ENCODE measurements at places on chromosomes 5 and 9.

DNA sequence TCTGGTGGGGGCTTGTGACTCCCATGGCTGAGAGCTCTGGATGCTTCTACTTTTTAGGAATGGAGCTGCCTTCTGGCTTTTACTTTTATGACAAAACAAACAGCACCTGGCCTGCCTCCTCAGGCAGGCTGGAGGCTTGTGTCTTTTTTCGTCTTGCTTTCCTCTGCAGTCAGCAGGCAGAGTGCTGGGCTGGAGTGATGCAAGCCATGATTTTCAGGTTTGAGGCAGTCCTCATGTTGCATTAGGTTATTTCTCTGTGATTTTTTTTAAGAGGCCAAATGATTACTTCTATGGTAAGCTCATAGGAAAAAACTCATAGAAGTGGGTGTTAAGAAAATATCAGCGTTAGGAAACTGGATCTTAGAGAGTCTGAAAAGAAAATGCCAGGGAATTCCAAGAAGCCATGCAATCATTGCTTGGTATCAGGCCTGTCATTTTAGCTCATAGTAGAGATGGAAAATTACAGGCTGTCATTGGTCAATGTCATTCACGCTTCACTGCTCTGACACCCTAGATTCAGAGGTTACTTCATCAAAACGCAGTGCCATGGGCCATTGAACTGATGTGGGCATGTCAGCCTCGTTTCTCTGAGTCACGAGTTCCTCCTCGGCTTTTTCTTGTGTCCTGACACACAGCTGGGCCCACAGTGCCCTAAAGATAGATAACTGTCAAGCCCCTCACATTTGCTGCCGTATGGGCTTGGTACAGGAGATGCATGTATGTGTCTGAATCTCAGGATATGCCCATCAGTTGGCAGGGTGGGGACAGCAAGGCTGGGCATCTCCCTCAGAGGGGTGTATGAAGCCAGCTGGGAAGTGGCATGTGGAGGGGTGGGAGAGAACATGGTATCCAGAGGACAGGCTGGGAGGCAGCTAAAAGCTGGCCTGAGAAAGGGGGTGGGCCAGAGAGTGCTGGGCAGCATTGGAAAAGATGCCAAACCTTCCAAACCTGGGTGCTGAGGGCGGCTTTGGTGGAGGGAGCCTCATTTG is 151.8 kb downstream of the HSPA4 start:
- DNase-seq: no peak

DNA sequence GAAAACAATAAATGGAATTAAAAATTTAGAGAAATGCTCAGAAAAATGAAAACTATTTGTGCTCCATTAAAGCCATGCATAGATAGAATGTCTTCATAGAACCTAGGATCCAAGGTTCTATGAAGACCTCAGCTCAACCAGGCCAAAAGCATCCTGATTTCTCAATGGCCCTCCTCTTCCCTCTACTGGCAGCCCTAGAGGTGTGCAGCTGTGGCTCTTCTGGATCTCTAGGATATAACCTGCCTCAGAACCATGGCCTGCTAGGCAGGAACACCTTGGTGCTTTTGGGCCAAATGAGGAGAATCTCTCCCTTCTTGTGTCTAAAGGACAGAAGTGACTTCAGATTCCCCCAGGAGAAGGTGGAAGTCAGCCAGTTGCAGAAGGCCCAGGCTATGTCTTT is 15.1 kb downstream of the IFNA1 start:
- peak; percentile 28 for DNase-seq

GRCh38 chr5:91906027-91906426 is 522.9 kb upstream of the ARRDC3 start:
- no peak for DNase-seq

GRCh38 chr9:126376311-126377175 is 49.9 kb downstream of the MVB12B start:
- no peak for DNase-seq

Measured in MCF 10A (cell line).